GM19239 (cell line): ENCODE measurements at places on chromosomes 2 and 18.

GRCh38 chr2:85419009-85419675 is 628 bp downstream of the SH2D6 start:
- no peak for DNase-seq

DNA sequence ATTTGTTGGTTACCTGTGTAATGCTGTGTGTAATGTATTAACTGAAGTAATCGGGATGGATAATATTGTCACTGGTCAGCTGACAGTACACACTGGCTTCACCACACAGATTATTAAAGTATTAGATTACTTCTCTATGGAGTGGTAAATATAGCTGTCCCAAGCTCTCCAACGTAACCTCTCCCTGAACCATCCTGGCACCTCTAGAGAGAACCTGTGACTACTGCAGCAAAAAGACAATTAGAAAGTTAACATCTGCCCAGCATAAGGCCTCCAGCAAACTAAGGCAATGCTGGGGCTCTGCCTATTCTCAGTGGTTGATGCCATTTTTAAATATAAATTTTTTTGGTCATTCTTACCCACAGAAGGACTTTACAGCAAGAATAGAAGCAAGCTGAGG is 351.3 kb downstream of the GPD2 start:
- DNase-seq: no peak

GRCh38 chr2:127056631-127057370 is 50.2 kb downstream of the BIN1 start:
- DNase-seq: no peak

DNA sequence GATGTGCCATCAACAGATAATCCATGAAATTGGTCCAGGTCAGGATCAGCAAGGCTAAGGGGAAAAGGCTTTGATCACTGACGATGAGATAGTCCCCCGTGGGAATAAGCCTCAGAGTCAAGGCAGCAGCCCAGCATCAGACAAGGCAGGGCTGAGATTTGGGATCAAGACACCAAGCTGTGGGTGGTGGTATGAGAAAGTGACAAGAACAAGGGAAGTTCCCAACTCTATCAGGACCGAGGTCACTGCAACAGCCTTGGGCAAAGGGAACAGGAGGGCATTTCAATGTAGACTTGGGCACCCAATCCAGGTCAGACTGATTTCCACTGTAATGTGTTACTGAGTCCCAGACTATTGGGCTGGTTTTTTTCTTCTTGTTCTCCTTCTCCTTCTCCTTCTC is 18.7 kb downstream of the PLEK start:
- DNase-seq: no peak

DNA sequence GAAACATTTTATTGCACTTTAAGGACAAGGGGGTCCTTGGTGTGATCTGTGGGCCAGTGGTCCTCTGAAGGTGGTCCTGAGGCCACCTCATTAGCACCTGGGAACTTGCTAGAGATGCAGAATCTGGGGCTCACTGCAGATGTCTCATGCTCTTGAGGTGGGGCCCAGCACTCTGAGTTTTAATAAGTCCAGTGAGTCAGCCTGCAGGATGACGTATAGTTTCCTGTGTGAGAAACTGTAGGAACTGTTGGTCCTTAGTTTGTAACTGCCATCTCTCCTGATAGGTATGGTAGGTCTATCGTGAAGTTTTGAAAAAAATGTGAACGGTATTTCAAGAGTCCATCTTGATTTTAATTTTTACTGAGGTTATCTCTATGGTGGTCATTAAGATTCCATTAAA is 2.8 kb downstream of the TRPM8 start:
- DNase-seq: no peak

DNA sequence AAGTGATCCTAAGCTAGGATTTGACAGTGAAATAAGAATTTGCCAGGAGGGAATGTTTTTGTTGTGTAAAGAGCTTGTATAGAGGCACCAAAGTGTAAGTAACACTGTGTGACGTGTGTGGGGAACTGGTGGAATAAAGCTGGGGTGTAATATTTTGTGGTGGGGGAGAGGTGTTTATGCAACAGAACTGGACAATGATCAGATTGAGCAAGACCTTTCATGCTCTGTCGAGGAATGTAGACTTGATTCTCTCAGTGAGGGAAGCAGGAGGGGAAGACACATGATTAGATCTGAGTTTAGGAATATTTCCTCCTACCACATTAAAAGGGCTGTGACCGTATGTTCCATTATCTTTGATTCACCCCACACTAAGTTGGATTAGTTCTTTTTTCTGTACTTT is 43.6 kb downstream of the EFEMP1 start:
- DNase-seq: no peak

- DNase-seq: no peak
Measured at GRCh38 chr2:186755066-186755465, 61.2 kb downstream of the FAM171B start.

GRCh38 chr2:234071664-234072063 is 21.2 kb downstream of the SPP2 start:
- no peak for DNase-seq

GRCh38 chr2:48315896-48316194 is 214.1 kb upstream of the STON1 start:
- DNase-seq: no peak

DNA sequence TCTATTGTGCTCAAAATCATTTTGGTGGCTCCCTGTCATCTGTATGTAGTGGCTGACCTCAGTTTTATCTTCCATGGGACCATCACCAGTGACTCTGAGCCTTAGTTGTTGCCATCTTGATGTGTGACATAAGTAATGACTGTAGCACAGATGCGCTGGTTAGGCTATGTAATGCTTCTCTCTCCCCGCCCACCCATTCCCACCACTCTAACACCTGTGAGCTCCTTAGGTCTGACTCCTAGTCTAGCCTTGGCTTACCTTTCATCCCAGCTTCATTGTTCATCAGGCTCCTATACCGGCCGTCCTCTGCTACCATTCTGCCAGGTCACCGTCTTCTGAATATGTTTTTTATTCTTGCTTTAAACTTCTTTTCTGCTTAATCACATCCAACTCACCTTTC is 17.2 kb downstream of the MYO1B start:
- DNase-seq: no peak

GRCh38 chr18:35733408-35733807 is 151.9 kb downstream of the GALNT1 start:
- no peak for DNase-seq

- peak; percentile 21 for DNase-seq
Measured at GRCh38 chr18:45384137-45384961, 230.9 kb upstream of the SLC14A2 start.

DNA sequence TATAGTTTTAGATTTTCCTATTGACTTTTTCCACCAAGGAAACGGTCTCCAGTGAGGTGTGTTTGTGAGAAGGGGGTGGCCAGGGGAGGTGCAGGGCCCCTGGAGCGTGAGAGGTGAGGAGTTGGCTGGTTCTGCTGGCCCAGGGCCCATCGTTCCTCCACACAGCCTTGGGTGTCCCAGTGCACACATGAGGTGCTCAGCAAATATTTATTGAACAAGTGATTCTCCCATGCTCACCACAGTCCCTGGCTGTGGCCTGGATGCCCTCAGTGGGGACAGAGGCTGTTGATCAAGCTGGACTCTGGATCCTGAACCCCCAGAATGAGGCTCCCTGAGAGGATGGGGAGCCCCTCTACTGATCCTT is 5.0 kb downstream of the HAAO start:
- DNase-seq: no peak

GRCh38 chr2:99079226-99079625 is 62.3 kb upstream of the C2orf15 start:
- no peak for DNase-seq

GRCh38 chr2:85066874-85067351 is 66.3 kb upstream of the TCF7L1 start:
- peak; percentile 20 for DNase-seq

GRCh38 chr2:112915300-112916144 is 4.6 kb downstream of the IL37 start:
- DNase-seq: no peak

- peak; percentile 44 for DNase-seq
Measured at GRCh38 chr2:237581751-237582746, 8.5 kb downstream of the RAB17 start.
